Mesendoderm (in vitro differentiated cells): ENCODE measurements at places on chromosomes 16 and 17.
A peak's percentile ranks its signal among the peaks of the same experiment; 100 is the strongest.

- DNase-seq = peak; percentile 72
Measured at GRCh38 chr17:49180303-49180702, 30.1 kb downstream of the GNGT2 start.

- DNase-seq = peak; percentile 94
Measured at GRCh38 chr17:74671031-74671771, 41.5 kb downstream of the CD300LF start.

DNA sequence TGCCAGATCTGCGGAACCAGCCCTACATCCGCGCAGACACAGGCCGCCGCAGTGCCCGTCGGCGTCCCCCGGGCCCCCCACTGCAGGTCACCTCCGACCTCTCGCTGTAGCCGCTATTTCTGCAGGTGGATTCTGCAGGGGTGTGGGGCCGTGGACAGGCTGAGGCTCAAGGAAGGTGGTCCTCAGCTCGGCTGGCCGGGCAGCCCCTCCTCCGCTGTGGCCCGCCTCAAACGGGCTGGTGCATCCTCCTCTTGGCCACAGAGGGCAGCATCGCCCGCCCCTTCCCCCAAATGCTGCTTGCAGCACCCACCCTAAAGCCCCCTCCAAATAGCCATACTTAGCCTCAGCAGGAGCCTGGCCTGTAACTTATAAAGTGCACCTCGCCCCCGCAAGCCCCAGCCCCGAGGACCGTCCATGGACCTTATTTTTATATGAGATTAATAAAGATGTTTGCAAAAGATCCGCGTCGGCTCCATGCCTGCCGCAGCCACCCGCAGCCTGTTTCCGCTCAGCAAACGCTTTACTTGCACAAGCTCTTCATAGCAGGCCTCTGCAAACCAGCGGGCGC, 14.9 kb downstream of the SPATA32 start:
- peak; percentile 77 for DNase-seq

DNA sequence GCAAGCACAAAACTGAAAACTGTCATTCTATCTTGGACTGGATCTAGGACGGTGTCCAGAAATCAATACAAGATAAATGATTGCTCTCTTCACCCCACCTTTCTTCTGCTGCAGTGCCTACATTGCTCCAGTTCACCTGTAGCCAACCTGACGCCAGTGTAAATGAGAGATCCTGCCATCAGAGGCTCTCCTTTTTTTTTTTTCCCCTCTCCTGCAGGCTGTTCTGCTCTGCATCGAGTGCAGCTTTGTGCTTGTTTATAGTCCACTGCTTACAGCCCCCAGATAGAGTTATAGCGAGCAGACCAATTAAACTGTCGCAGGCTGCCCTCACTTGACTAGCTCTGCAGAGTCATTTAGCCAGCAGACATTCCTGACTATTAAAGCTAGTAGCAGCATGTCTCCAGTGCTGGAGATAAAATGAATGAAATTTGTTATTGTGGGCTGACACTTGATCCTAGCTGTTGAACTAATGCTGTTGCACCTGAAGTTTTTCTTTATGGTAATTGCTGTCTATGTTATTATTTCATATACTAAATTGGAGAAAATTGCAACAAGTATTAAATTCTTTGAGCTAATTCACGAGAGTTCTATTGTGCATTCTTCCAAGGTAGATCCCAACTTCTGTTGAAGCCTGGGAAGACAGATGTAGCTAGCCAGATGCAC, 257.1 kb downstream of the FTO start:
- DNase-seq = no peak

GRCh38 chr17:32487473-32488176, 832 bp downstream of the CDK5R1 start:
- DNase-seq = peak; percentile 44

DNA sequence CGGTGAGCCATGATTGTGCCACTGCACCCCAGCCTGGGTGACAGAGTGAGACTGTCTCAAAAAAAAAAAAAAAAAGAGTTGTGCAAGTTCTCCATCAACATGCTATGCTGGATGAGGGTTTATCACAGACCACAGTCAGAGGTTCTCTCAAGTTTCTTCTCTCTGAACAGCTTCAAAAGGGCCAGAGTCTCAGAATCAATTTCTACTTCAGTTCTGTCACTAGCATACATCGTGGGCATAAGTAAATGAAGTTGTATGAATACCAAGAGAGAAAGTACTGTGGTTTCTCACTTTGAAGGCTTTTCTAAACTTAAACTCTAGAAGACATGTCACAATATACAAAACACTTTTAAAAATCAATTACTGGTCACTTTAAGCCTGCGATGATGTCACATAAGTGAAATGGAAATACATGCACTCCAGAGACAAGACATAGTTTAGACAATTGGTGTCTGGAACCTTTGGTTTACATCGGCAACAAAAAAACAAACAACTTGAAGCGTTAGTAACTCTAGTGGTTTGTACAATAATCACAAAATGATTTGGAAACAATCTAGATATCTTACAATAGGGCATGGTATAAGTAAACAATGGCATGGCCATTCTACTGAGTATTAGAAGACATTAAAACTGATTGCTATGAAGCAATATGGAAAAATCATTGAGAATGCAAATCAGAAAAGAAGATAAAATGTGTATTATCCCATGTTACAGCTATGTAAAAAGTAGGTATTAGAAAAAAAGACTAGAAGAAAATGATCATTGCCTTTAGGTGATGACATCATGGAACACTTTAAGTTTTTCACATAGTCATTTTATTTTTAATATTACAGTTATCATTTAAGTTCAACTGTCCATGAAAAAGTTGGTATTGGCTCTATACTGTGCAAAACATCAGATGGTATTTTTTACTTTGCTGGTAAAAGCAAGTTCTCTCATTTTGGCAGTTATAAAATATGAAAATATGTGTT, 232.3 kb downstream of the ZFHX3 start:
- no peak for DNase-seq

DNA sequence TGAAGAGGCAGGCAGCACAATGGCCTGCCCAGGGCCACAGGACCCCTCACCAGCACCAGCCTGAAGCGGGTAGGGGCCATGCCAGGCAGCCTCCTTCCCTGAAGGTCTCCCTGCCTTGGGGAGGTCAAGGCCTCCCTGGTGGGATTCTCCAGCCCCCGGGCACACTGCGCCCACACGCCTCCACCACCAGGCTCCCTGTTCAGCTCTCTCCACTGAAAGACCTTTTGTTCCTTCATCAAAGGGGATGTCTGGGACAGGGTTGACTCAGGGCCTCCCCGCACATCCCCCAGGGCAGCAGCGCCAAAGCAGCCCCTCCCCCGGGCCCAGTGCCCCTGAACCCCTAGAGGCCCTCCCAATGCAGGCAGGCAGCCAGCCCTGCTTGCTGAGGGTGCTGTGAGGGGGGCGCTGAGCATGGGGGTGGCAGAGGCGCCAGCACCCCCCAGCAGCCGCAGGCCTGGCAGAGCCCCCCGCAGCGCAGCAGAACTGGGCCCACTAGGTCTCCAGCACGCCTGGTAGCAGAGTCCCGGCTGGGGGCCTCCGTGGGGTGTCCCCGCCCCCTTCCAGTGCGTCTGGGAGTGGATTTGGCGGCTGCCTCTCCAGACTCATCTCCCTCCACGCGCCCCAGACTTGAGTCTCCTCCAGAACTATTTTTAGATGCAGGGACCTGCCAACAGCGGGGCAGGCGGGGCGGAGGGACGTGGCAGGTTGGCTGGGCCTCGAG, 13.1 kb downstream of the BCAR1 start:
- no peak for DNase-seq
